ENCODE measurements at places on chromosomes 12 and 14. TPM values are rescaled to one million over a fixed set of nuclear protein-coding genes. Genes with fewer than 3 reads are reported as not detected.
A peak's percentile ranks its signal among the peaks of the same experiment; 100 is the strongest.

The ANG gene
- 28.0 TPM for polyA plus RNA-seq

The CCDC88C gene
- polyA plus RNA-seq, result 10.5 TPM

GRCh38 chr14:99924379-99924778, 131.2 kb downstream of the EML1 start:
- H3K27ac ChIP-seq, result no peak overlapping the region
- no peaks in the 10 kb centered on the region for H3K27me3 ChIP-seq
- no peak for DNase-seq
- H3K4me1 ChIP-seq, result no peaks in the 10 kb centered on the region
- H3K36me3 ChIP-seq, result peaks cover 53% of the 10 kb centered on the region
- no peak overlapping the region for H3K4me3 ChIP-seq

GRCh38 chr12:117447665-117448366, 86.4 kb upstream of the NOS1 start:
- no peak overlapping the region for H3K4me3 ChIP-seq
- DNase-seq, result no peak
- H3K27me3 ChIP-seq, result peaks cover 12% of the 10 kb centered on the region
- no peak overlapping the region for H3K27ac ChIP-seq
- H3K4me1 ChIP-seq, result no peaks in the 10 kb centered on the region
- H3K36me3 ChIP-seq, result no peaks in the 10 kb centered on the region

DNA sequence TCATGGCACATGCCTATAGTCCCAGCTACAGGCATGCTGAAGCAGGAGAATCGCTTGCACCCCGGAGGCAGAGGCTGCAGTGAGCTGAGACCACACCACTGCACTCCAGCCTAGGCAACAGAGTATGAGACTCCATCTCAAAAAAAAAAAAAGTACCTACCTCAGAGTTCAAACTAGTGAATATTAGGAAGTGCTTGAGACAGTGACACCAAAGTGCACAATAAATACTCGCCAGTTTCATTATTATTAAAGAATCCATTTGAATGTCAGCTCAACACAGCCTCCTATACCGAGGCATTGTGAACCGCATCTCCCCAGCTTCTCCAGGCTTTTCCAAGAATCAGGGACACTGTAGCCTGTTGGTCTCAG, 5.0 kb downstream of the GAPDH start:
- H3K36me3 ChIP-seq, result peaks cover 33% of the 10 kb centered on the region
- no peak overlapping the region for H3K4me3 ChIP-seq
- H3K27me3 ChIP-seq, result no peaks in the 10 kb centered on the region
- DNase-seq, result no peak

DNA sequence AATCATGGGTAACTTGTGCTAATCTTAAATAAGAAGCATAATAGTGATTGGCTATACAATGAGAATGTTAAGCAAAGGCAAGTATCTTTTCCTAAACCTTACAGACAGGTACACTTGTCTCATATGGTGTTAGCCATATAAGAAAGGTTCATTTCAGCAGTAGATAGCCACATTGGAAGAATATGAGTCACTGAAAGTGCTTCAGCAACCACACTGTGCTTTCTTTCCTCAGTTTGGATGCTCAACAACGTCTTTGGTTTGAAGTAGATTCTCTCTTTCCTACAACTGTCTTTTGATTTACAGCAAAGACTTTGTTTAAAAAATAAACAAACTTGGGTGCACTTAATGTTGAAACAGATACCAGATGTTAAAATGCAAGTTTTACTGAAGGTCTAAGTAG, 8.9 kb downstream of the DDHD1 start:
- no peaks in the 10 kb centered on the region for H3K4me1 ChIP-seq
- no peaks in the 10 kb centered on the region for H3K27me3 ChIP-seq
- H3K4me3 ChIP-seq, result no peak overlapping the region
- H3K27ac ChIP-seq, result no peak overlapping the region
- no peaks in the 10 kb centered on the region for H3K36me3 ChIP-seq

The UBE3B gene
- 13.1 TPM for polyA plus RNA-seq

DNA sequence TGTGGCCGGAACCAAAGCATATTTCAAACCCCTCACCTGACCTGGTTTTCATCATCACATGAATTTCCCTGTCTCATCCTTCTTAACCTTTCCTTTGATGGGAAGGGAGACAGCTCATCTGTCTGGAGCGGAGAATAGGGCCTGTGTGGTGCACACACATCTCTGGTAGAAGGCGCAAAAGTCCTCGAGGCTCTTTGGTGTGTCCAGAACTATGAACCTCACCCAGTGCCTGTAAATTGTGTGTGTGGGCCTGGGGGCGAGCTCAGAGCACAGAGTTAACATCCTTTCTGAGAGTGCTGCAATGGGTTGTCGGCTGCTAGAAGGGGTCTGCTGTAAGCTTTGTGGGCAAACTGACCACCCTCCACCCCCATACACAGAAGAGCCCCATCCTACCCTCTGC, 749 bp downstream of the GALNT6 start:
- H3K36me3 ChIP-seq, result no peaks in the 10 kb centered on the region
- no peak for DNase-seq
- H3K4me3 ChIP-seq, result peak overlapping the region; percentile 54
- H3K27me3 ChIP-seq, result peaks cover 9% of the 10 kb centered on the region
- peak overlapping the region; percentile 81 for H3K27ac ChIP-seq
- no peaks in the 10 kb centered on the region for H3K4me1 ChIP-seq

DNA sequence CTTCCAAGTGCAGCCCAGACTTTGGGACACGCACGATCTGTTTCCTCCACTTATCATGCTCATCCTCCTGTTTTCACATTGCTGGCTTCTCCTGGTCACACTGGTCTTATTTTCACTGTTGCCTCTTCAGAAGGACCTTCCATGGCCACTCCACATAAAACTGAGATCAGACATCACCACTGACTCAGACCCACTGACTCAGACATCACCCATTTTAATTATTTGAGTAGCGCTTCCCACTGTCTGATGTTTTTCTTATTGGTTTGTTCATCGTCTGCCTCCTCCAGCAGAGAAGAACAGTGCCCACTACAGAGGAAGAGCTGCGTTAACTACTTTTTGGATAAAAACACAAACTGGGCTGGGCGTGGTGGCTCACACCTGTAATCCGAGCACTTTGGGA, 270.5 kb upstream of the PWP1 start:
- no peaks in the 10 kb centered on the region for H3K36me3 ChIP-seq
- H3K4me3 ChIP-seq, result no peak overlapping the region
- no peak overlapping the region for H3K27ac ChIP-seq
- H3K4me1 ChIP-seq, result no peaks in the 10 kb centered on the region

GRCh38 chr12:131035245-131035681, 81.6 kb downstream of the ADGRD1 start:
- no peak for DNase-seq
- no peak overlapping the region for H3K27ac ChIP-seq
- no peak overlapping the region for H3K4me3 ChIP-seq
- peaks cover 5% of the 10 kb centered on the region for H3K27me3 ChIP-seq
- H3K4me1 ChIP-seq, result no peaks in the 10 kb centered on the region

The SLC6A15 gene
- polyA plus RNA-seq, result not detected

DNA sequence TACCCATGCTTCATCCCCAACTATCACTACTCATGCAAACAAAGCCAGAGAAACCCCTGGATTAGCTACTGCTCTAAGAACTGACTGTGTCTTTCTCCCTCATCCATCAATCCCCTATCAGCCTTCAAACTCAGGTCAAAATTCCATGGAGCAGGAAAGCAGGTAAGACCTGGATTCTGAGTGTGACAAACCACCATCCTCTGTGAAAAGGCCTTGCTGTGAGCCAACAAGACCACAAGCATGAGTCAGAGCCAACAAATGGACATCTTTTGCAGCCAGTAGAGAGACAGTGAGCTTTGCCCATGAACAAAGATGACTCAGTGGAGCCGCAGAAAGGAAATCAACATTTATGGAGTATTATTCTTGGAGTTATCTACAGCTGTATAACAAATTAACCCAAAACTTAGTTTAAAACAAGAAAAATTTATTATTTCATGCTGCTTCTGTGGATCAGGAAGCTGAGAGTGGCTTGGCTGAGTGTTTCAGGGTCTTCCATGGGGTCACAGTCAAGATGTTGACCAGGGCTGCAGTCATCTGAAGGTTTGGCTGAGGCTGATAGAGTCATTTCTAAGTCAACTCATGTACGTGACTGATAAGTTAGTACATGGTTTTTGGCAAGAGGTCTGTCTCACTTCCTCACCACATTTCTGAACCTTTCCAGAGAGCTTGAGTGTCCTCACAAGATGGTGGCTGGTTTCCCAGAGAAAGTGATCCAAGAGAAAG, 61.1 kb downstream of the PITPNM2 start:
- peaks cover 48% of the 10 kb centered on the region for H3K4me1 ChIP-seq
- H3K36me3 ChIP-seq, result no peaks in the 10 kb centered on the region
- no peak for DNase-seq

The GDF3 gene
- not detected for polyA plus RNA-seq

DNA sequence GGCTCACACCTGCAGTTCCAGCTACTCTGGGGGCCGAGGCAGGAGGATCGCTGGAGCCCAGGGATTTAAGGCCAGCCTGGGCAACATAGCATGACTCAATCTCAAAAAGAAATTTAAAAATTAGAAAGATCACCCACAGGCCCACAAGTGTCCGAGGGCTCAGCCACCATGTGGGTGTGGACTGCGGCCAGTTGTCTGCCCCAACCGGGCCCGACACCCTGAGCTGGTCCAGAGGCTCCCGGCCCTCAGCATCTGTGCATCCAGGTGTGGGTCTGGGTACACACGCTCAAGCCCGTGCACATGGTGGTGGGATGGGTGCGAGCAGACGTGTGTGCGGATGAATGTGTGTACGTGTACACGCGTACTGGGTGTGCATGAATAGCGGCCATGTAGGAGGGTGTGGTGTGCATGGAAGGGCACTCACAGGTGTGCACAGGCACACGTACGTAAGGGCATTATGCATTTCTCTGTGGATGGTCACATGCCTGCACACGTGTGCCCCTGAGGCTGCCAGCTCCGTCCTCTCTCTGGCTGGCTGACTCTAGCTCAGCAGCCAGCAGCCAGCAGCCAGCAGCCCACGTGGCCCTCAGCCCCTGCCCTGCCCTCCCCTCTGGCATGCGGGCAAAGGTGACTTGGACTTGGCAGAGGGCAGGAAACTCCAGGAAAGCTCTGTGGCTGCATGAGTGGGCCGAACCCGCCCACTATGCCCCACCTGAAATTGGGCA, 23.3 kb upstream of the NUDT14 start:
- no peak overlapping the region for H3K27ac ChIP-seq
- peaks cover 21% of the 10 kb centered on the region for H3K27me3 ChIP-seq
- peak; percentile 62 for DNase-seq
- no peak overlapping the region for H3K4me3 ChIP-seq
- peaks cover 31% of the 10 kb centered on the region for H3K4me1 ChIP-seq

DNA sequence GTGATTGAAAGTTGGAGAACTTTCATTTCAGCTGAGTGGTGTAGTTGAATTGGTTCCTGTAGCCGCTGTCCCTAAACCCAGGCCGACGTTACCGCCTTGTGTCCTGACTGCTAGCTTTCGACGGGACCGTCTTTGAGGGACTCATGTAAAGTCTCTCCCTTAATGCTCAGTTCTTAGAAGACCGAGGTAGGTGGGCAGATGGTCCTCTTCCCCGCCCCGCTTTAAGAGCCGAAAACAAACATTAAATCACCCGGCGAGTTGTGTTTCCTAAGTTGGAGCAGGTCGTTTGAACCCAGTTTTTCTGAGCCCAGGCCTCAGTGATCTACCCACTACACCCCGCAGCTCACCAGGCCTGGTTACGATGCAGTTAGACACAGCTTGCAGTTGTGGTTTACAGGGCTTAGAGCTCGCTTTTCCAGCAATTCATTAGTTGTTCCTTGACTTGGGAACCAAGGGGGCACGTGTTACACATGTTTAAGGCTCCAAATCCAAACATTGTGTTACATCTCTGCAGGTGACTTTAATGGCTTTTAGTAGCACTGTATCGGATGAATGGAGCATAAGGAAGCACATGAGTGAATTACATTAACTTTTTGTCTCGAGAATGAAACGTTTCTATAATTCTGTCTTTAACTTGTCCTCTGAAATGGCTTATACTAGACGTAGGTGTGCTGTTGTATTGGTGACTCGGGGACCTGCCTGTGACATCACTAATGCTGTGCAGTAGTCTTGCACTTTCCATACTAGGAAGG, 790 bp downstream of the NEDD1 start:
- no peaks in the 10 kb centered on the region for H3K27me3 ChIP-seq
- no peaks in the 10 kb centered on the region for H3K36me3 ChIP-seq
- peak overlapping the region; percentile 88 for H3K4me3 ChIP-seq
- peaks cover 25% of the 10 kb centered on the region for H3K4me1 ChIP-seq
- DNase-seq, result peak; percentile 64

GRCh38 chr14:71410578-71411284, 503.5 kb downstream of the PCNX1 start:
- no peak overlapping the region for H3K27ac ChIP-seq
- no peak overlapping the region for H3K4me3 ChIP-seq
- no peaks in the 10 kb centered on the region for H3K27me3 ChIP-seq
- H3K36me3 ChIP-seq, result no peaks in the 10 kb centered on the region
- no peak for DNase-seq

DNA sequence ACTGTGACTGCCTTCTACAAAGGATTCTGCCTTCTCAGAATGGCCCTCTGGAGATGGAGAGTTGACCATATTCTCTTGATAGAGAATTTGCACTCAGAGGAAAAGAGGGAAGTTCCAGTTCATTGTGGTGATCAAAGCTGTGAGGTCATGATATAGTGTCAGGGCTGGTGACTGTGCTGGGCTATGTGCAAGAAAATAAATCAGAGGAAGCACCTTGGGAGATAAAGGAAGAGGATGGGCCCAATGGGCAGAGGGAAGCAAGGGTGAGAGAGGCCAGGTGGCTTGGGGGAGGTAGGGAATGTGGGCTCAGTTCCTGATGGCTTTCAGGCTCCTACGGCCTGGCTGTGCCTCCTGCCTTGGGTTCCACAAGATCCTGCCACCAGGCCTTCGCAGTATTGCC, 145.8 kb downstream of the SLC8A3 start:
- no peak overlapping the region for H3K4me3 ChIP-seq
- no peak for DNase-seq
- H3K27ac ChIP-seq, result no peak overlapping the region
- peaks cover 9% of the 10 kb centered on the region for H3K27me3 ChIP-seq

- peaks cover 6% of the 10 kb centered on the region for H3K4me1 ChIP-seq
- DNase-seq, result peak; percentile 30
- no peak overlapping the region for H3K27ac ChIP-seq
- no peaks in the 10 kb centered on the region for H3K27me3 ChIP-seq
- H3K36me3 ChIP-seq, result no peaks in the 10 kb centered on the region
- no peak overlapping the region for H3K4me3 ChIP-seq
These were observed 53.2 kb downstream of the RPAP3 start for GRCh38 chr12:47652521-47653234.

GRCh38 chr12:104588921-104589590, 132.3 kb downstream of the CHST11 start:
- no peaks in the 10 kb centered on the region for H3K36me3 ChIP-seq
- no peak overlapping the region for H3K4me3 ChIP-seq
